ENCODE measurements at places on chromosomes 5 and 9.

DNA sequence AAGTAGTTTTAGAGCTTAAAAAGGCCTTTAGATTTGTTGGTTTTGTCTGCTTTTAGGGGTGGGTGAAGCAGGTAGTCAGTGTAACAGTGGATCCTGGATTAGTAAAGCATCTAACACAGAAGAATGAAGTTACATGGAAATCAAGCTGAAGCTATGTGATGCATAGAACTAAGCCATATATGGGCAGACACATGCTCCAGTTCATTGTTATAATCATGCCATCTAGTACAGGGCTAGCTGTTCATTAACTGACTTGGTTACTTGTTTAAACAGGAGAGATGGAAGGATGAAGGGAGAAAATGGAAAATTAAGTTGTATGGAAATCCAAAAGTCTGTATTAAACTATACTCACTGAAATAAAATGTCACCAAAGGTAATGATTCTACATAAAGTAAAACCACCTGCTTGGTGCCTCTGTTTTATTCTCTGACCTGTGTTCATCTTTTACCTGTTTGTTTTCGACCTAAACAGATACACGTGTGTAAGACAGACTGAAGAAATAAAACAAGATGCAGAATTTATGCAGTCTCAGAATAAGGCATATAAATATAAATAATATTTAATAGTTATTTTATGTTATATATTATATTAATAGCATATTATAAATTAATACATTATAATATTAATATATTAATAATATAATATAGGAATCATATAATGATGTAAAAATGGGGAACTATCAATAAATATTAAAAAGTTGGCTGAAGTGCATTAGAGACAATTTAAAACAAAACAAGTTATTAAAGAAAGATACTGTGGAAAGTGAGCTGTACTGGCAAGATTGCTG is 33.9 kb downstream of the MRPS30 start:
- no peak for DNase-seq

GRCh38 chr9:96008502-96009222 is 133.2 kb downstream of the ERCC6L2 start:
- no peak for DNase-seq

- no peak for DNase-seq
These were observed 54.1 kb upstream of the ECM2 start for GRCh38 chr9:92589923-92590322.

DNA sequence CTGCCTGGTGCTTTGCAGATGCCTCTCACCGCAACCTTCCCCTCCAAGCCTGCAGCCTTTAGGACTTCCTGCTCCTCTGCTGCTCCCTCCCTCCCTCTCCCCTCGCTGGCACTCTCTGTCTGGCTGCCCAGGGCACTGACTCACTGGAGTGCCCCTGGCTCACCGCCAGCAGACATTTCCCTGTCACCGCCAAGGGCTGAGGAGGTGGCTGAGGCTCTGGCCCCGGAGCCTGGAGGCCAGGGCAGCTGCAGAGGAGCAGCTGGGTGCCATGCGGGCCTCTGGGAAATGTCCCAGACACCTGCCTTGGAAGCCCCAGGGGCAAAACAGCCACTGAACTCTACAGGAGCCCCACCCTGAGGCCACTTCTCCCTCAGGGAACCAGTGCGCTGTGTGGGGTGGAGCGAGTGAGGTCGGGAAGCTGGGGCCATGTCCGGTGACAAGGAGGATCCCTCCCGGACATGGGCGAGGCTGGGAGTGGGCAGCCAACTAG is 53.4 kb downstream of the TENT4A start:
- DNase-seq = peak; percentile 28

DNA sequence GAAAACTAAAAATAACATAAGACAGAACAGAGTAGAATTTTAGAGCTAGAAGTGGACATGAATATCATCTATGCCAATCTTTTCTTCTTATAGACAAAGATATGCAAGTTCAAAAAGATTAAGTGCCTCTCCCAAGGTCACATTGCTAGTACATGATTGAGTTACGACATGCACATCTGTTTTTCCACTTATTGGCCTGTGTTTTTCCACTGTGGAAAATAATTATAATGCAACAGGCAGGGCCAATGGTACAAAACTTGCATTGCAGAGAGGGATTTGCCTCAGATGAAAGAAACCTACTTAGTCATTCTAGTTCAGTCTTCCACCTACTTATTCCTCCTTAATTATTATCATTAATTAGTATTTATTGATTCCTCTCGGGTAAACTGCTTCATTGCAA is 407.8 kb upstream of the SGCD start:
- DNase-seq = no peak

- no peak for DNase-seq
These were observed 57.5 kb upstream of the ICE1 start for GRCh38 chr5:5364932-5365331.

- no peak for DNase-seq
These were observed 241.7 kb downstream of the MCTP1 start for GRCh38 chr5:95043234-95043633.
